Muscle of back (tissue), 13 donors: ENCODE measurements at places on chromosomes 6 and 20.

DNA sequence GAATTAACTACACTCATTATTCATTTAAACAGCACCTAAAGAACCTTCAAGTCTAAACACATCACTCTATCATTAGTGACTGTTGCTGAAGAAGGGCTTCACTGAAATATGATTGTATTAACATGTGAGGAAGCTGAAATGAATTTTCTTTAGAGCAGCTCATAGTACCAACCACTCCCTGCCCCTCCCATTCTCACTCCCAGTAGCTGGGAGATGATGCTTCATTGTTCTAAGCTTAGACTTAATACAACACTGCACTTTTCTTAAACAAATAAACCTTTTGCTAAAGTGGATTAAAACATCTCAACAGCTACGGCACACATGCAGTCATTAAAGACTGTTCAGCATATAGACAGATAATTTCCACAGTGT lies 63.1 kb downstream of the ATXN1 start:
- DNase-seq: no peak

DNA sequence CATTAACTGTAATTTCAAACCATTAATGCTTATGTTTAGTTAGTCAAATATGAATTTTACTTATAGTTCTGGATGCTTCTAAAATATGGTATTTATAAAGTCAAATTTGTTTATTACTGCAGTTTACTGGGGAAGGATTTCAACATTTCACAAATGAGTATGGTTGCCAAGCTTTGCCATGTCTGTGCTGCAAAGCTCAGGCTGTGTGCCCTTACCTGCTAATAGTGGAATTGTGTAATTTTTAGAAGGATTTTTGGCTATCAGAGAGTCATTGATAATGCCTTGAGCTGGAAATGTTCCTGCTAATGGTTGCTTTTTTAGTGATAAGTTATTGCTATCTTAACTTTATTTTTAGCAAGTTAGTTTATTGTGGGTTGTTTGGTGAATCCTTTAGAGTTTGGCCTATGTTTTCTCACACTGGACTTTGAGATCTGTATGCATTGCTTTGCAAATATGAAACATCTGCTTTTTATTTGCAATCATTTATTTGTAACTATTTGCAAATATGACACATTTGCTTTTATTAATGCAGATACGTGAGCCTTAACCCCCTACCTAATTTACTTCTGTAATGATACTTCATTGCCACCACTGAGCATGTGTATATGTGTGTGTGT lies 105.8 kb downstream of the CD109 start:
- DNase-seq: no peak

DNA sequence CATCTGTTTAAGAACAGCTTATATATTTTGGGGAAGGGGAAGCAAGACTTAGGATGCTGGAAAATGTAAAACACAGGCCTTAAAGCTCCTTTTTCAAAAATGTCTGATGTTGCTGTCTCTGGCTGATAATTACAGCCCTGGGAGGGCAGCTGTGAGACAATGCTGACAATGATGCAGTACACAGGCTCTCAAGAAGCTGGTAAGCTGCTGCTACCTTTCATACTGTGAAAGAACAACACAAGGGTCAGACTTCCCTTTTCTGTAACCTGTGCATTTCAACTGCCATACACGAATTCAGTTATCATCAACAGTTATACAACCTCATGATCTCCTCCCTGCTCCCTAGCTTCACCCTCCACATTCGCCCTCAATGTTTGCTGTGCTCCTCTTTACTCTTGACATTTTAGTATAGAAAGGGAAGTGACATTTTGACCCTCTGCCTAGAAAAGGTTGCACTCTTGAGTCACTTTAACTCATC lies 25.2 kb downstream of the MAP7 start:
- DNase-seq: no peak

DNA sequence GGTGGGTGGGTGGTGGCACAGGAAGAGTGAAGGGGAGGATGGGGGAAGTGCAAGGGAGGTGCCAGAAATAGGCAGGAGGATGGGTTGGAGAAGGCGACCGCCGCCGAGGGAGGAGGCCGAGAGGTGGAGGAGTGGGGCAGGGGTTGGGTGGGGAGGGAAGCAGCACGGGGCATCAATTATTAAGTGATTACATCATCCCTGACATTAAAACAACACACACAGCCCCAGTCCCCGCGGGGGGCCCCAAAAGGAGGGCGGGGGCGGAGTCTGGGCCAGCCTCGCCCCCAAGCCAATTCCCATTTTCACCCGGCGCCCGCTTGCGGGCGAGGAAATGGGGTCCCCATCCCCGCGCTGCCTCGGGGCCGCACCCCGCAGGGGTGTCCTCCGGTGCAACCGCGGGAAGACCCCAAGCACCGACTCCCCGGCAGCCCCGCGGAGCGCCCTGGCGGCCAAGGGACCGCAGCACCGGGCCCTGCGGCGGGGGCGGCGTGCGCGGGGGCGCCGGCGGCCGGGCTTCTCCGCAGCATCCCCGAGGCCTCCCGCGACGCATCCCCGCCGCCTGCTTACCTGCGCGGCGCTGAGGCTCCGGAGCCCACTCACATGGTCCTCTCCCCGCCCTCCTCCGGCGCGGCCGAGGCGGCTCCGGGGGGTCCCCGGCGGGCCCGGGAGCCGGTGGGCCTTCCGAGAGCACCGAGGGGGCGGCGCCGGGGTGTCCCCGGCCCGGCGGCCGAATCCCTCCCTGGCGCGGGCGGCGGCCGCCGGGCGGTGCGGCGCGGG lies 663 bp downstream of the FYN start:
- DNase-seq: peak; percentile 90

GRCh38 chr20:57698116-57698866 lies 11.5 kb downstream of the PMEPA1 start:
- no peak for DNase-seq

DNA sequence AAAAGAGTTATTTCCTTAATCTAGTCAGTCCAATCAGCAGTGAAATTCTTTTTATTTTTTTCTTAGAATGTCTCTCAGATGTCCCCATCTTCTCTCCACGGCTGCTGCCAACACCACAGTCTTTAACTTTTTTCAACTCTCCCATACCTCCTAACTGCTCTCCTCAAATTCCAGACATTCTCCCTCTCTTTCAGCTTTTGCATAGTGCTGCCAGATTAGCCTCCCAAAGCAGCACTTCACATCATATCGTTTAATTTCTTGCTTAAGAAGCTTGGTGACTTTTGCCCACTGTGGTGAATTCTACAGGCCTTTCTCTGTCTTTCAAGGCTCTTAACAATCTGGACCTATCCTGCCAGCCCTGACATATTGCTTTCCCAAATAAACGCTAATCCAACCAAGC lies 233.4 kb downstream of the UST start:
- DNase-seq: no peak

DNA sequence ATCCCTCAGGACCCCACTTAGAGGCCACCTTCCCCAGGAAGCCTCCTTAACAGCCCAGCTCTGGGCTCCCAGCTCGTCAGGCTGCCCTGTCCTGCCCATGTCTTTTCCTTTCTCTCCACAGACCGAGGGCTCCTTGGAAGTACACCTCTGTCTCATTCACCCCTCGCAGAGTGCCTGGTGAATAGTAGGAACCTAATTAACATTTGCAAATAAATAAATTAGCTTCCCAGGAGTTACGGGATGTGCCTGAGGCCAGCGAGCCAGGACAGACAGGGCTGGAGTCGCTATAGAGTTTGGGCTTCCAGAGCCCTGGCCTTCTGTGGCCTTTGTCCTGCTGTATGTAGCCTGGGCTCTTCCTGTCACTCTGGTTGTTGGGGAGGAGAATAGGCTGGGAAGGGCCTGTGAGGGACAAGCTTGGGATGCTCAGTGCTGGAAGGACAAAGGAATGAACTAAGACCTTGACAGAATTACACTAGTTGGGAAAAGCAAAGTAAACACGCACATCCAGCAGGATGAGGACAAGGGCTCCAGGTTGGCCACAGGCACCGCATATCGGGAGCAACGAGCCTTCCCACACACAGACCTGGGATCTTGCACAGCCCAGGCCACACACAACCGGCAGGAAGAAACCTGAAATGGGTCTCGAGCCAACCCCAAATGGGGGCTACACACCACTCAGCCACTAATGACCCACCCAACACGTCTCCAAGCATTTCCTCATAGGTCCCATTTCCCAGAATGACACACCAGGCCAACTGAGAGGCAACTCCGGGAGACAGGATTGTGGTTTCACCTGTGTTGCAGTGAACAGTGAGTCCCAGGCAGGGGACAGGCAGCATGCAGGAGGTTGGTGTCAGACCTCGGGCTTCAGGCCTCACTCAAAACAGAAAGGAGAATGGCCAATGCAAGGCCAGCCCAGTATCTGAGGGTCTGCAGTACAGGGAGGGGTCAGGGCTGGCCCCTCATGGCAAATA lies 9.7 kb downstream of the MAP1LC3A start:
- no peak for DNase-seq

DNA sequence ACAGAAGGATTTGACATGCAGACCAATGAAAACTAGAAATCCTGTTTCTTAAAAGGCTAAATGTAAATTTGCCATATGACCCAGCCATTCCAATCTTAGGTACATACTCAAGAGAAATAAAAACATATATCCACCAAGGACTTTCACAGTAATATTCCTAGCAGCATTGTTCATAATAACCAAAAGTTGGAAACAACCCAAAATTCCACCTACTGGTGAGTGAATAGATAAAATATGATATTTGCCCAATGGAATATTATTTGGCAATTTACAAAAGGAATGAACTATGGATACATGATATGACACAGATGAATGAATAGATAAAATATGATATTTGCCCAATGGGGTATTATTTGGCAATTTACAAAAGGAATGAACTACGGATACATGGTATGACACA lies 22.7 kb downstream of the MTCL3 start:
- no peak for DNase-seq

DNA sequence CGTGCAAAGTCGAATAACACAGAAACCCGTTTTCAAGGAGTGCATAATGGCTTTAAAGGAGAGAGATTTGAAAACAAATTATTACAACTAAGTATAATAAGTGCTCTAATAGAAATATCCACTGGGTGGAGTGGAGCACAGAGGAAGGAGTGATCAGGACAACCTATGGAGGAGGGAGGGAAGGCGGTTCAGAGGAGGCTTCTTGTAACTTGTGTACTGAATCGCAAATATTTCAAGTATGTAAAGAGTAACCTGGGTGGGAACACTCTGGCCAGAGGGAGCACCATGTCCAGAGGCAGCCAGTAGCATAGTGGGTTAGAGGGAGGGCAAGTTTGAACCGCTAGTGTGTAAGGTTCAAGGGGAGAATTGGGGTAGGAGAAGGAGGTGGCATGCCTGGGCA lies 21.6 kb upstream of the TNFAIP3 start:
- DNase-seq: no peak

DNA sequence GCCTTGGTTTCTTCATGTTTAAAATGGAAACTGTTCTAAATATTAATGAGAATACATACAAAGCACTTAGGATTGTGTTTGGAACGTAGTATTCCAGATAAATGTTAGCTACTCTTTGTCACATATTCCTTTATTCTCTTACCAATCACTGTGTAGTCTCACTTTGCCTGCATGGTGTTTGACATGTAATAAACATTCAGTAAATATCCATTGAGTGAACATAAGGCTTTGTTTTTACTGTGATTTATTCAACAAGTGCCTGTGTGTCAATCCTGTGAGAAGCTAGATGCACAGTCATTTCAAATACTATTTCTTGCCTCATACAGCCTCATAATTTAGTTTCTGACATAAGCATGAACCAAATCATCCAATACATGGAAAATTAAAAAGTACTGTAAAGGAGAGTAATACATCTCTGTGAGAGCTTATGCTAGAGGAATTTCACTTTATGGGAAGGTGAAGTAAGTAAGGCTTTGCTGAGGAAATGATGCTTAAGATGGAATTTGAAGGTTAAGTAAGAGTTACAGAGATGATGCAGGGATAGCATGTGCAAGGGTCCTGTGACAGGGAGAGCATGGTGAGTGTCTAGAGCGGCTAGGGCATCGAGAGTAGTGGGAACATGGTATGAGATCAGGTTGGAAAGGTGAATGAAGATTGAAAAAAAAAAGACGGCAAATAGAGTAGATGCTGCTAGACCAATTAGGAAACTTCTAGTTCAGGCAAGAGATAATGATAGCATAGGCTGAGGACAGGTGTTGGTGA lies 14.7 kb downstream of the PM20D2 start:
- DNase-seq: no peak

GRCh38 chr6:90285611-90286381 lies 10.8 kb downstream of the BACH2 start:
- DNase-seq: peak; percentile 83

- DNase-seq: no peak
Measured at GRCh38 chr6:44072452-44072958, 54.7 kb downstream of the MRPL14 start.

GRCh38 chr6:23403460-23403859 lies 722.6 kb upstream of the NRSN1 start:
- DNase-seq: no peak

GRCh38 chr6:148760568-148761526 lies 14.0 kb downstream of the UST start:
- DNase-seq: peak; percentile 96

DNA sequence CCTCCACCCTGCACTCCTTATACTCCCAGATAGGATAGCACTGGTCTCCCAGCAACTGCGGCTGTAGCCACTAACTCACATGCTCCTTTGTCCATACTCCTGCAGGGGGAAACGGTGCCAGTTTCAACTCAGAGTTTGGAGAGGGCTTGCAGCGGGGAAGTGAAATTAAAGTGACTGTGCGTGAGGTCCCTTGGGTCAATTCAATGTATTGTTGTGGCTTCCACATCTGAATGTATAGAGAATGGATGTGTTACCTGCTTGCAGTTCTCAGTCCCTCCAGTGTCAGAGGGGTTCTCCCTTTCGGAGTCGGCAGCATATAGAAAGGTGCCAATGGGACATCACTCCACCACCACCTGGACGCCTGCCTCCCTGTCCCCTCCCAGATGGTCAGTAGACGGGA lies 93.6 kb upstream of the CNKSR3 start:
- DNase-seq: no peak

DNA sequence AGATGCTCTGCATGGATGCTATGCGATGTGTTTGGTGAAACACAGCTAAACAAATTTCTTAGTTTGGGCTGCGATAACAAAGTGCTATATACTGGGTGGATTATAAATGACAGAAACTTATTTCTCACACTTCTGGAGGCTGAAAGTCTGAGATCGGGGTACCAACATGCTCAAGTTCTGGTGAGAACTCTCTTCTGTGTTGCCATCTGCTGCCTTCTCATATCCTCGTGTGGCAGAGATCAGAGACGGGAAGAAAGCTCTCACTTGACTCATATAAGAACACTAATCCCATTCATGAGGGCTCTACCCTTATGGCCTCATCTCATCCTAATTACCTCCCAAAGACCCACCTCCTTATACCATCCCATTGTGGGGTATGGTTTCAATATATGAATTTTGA lies 162.0 kb upstream of the DTNBP1 start:
- DNase-seq: no peak
